ENCODE measurements at places on chromosomes 3 and 15.

DNA sequence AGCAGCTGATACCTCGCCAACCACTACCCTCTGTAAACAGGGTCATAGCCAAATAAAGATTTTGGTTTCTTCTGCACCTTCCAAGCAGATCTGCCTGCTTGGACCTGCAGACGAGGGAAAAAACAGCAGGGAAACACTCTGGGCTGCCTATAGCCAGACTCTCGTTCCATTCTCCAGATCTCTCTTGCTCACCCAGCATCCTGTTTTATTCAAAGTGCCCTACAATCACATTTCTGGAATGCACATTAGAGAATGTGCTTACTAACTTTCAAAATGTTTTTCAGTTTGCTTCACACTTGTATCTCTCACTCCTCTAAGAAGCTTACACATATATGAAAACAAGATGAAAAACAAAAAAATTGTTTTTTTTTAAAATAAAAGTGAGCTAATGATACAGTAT, 71.4 kb downstream of the MLH1 start:
- no peak for DNase-seq

DNA sequence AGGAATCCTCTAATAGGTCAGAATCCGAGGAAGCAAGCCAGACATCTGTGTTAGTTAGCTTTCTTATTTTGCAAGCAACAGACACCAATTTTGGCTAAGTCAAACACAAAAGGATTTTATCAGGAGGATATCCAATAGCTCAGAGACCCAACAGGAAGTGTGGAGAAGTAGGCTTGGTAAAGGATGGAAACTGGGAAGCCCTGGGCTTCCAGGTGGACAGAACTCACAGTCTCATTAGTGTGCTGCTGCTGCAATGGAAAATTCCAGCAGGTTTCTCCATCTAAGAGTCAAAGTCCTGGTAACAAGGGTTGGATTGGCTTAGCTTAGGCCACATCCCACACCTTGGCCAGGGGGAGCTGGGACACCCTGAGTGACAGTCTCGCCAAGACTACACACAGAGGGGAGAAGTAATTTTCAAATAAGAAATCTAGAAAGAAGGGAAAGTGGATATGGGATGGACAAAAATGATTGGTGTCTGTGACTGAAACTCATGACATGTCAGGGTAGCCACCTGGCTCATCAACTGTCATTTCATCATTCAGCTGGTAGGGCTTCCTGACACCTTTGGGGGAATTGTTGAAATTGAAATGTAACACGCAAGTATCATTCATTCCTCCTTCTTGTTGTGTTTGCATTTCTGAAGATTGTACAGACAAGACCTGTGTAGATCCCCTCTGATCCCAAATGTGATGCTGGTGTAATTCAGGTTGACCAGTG, 158.6 kb downstream of the THSD4 start:
- DNase-seq = no peak

DNA sequence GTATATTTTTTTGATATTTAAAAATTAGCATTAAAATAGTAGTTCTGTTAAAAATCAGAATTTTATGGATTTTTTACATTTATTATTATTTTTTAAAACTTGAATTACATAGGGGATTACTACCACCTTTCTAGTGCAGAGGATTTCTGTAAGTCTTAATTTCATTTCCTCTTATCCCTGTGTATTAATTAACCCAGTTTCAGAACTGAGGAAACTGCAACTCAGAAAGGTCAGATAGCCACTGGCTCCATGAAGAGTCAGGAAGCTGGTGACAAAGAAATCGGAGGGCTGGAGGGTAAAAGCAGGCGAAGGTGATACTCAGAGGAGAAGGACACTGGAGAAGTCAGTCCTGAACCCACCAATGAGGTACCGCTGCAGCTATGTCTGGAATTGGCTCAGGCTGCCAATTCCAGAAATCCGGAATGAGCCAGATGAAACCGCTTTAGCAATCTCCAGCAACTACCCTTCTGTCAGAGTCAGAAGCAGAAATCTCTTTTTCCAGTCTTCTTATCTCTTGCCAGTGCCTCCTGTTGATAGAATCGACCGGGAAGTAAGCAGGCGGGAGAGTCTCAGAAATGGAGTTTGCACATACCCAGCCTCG, 308.5 kb downstream of the SV2B start:
- DNase-seq = no peak

DNA sequence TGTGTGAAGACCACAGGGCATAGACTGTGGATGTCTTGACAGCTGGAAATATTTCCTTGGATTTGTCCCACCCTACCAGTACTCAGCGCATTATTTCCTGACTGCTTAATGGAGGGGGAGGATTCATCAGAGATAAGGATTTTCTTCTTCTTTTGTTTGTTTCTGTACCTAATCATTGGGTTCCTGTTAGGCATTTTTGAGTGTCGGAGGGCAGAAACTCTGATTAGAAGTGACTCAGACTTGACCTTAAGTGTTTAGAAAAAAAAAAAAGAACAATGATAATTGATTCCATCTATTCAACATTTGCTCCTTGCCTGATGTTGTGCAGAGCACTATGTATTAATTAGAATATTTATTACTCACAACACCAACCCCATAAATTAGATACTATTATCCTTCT, 78.5 kb upstream of the SYNPR start:
- DNase-seq = no peak

DNA sequence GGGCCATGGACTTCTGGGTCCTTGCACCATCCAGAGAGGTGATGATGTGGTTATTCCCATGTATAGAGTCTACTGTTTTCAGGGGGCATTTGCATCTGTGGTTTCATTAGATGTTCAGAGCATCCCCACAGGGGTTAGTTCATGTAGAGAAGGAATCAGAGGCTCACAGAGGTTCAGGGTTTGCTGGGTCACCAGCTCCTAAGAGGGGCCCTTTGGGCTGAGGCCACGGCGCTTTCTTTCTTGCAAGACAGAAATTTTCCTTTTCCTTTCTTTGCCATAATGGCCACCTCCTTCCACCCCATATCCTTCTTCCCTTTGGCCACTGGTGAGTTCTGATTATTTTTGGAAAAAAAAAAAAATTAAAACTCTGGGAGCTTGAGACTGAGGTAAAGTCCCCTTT, 62.3 kb downstream of the APBA2 start:
- DNase-seq = no peak

GRCh38 chr3:39961230-39961629, 151.8 kb downstream of the MYRIP start:
- no peak for DNase-seq

Data from stimulated activated naive CD8-positive, alpha-beta T cell treated with anti-CD3 and anti-CD28 coated beads, Interleukin-15, Interleukin-2, amounts not matched to agents 100 U/mL and 50 U/mL, for 24 hours (primary cell).